ENCODE measurements at places on chromosomes 3 and 15.

DNA sequence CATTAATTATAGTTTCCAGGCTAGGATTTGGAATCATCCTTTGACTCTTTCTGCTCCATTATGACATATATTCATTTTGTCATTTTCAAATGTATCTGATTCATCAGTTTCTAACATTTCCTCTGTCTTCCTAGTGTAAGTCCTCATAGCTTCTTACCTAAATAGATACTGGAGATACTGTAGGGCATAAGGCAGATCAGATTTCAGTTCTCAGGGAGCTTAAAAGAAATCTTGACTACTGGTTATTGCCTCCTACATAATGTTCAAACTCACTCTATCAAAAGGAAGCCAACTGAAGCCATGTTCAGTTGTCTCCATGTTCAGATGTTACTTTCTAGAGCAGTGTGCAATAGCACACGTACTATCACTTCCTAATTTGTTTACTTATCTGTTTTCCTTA lies 29.6 kb upstream of the CTDSPL2 start:
- DNase-seq = no peak

DNA sequence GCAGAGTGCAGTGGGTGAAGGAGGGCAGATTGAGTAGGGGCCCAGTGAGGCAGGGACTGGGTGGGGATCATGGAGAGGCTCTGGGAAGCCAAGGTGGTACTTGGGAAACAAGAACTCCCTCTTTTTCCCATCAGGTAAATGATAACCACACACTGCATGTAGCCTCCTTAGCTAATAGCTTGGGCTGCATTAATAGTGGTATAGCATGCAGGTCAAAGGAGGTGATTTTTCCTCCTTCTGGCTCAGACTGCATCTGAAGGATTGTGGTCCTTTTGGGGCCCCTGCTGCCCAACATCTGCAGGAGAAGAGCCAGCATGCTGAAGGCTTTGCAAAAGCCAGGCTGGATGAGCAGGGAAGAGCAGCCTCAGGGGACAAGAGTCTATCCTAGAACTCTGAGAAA lies 45.4 kb downstream of the PPCDC start:
- DNase-seq = no peak

DNA sequence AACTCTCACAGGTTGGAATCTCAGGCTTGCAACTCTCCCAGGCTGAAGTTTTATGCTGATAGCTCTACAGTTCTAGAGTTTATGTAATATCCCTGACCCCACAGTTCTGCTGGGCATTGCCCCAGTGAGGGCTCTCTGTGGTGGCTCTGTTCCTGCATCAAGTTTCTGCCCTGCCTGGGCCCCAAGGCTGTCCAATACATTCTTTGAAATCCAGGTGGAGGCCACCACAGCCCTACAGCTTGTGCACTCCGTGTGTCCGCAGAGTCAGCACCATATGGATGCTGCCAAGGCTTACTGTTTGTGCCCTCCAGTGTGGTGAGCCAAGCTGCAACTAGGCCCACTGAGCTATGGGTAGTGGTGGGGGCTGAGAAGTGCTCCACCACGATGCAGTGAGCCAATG lies 1141.2 kb upstream of the EPHA6 start:
- DNase-seq = no peak

DNA sequence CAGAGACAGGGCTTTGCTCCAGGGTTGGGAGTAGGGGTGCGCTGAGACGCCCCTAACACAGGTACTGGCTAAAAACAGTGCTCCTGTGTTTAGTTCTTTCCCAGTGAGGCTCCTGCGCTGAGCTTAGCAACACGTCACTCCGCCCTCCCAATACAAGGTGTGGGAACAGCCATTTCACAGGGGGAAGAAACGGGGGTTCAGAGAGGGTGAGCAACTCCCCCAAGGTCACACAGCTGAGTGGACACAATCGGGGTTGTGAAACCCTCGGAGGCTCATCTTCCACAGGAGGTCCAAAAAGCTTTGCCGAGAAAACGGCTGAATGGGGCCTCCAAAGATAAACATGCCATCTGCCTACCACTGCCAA lies 628 bp downstream of the PRRT3 start:
- DNase-seq = no peak

GRCh38 chr3:38834110-38834509 lies 18.1 kb upstream of the SCN10A start:
- no peak for DNase-seq

DNA sequence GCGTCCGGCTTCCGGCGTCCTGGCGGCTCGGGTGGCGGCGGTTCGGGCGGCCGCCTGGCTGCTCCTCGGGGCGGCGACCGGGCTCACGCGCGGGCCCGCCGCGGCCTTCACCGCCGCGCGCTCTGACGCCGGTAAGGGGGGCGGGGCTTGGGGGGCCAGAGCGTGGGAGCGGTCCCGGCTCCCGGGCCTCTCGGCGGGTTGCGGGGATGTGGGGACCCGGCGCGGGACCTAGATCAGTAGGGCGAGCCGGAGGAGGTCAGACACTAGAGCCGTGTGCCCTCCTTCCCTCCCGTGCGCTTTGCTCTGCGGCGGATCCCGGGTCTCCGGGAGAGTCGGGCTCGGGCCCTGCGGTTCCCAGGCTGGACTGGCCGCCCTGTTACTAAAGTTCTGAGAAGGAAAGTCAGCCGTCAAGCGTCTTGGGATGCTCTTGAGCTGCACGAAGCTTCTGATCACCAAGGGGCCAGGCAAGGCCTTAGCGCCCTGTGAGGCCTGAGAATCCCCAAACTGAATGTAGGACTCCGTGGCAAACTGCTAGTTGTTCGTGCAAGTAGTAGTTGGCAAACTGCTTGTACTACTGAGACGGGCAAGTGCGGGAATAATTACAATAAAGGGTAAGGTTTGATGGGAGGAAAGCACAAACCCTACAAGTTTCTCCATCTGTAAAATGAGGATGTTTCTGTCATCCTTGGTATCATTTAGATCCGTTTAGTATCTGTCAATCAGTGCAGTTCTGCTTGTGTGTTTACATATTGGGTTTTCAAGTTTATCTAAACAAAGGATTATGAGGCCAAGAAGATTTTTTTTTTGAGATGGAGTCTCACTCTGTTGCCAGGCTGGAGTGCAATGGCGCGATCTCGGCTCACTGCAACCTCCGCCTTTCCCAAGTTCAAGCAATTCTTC lies 587 bp downstream of the PIGX start:
- no peak for DNase-seq

- no peak for DNase-seq
Observed at GRCh38 chr3:189320511-189320910, 148.7 kb downstream of the TPRG1 start.

DNA sequence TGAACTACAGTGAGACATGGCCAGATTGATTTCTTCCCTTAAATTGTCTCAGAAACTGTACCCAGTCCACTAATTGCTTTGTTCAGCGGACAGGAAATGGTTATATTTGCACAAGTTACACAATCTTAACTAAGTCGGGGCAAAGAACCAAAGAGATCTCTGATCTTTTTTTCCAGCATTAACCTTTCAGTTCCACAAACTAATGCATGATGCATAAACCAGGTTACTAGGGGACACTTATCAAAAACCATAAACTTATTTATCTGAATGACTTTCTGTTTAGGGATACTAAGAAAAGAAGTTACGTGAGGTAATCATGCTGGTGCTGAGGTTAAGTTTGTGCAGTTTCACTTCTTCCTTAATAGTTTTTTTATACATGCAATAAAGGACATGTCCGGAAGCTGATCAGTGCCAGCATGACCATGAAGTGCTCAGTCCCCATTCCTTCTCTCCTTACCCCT lies 22.4 kb downstream of the FNDC3B start:
- DNase-seq = no peak

DNA sequence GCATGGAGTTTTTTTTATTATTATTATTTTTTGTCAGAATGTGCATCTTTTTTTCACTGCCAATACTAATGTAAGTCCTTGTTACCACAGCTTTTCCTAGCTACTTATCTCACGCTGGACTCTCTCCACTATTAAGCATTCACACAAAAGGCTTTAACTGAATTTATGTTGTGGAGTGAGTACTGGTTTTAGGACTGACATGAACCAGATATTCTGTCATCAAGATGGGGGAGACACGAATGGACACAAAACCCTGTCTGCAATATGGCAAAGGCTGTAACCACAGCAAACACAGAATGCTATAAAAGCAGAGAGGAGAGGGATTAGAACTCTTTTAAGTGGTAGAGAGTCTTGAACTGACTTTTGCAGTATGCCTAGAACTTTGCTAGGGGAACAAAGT lies 592.2 kb upstream of the TBL1XR1 start:
- no peak for DNase-seq

- DNase-seq = no peak
Observed at GRCh38 chr15:92029767-92030166, 176.3 kb downstream of the SLCO3A1 start.

DNA sequence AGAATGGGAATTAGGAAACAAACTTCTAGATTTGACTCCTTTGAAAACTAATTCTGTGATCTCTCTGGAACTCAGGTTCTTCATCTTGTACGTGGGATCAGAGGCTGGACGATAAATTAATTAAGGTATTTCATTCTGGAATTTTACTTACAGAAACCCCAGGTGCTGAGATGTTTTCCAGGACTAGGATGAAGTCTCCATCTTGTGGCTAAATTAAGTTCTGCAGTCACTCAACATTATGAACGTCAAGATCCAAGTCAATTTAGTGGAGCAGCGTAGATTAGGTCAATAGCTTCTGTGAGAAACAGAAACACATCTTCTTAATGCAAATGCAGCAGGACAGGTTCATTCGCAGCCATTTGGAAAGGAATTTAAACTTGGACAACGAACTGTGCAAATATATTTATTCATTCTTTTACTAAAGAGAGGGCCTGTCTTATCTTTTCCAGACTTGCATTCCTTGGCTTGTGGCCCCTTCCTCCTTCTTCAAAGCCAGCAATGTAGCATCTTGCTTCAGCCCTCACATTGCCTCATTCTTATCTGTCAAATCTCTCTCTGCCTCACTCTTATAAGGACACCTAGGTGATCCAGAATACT lies 26.7 kb upstream of the TMC3 start:
- peak; percentile 20 for DNase-seq

DNA sequence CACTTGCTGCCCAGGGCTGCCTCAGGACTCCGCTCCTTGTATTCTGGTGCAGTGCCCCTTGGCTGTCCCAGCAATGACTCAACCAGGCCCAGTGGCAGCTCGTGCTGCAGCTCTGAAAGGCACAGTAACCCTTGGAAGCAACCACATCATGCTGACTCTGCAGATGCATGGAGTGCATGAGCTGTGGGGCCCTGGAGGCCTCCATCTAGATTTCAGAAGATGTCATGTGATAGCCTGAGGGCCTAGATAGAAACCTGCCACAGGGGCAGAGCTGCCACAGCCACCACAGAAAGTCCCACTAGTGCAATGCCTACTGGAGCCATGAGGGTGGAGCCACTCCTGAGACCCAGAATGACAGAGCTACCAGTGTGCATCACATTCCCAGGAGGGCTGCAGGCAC lies 117.1 kb upstream of the SMAD3 start:
- DNase-seq = no peak

DNA sequence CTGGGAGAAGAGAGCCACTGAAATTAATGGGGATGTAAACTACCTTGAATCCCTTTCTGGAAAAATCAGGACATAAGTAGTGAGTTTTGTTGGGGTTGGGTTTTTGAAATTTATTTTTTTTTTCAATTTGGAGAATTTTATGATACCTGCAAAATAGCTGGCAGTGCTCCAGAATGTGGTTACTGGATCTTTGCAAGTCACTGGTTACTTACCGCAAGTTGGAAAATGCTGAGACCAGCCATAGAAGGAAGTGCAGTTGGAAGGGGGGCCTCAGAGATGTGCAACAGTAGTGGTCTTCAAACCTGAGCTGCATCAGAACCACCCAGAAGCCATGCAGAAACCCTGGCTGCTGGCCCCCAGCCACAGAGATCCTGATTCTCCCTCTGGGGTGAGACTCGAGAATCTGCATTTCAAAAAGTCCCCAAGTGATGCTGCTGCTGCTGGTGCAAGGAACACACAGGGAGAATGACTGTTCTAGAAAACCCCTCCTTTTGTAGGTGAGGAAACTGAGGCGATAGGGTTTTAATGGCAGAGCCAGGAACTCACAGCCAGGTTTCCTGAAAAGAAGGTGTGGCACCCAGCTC lies 39.7 kb downstream of the SEMA5B start:
- no peak for DNase-seq

GRCh38 chr3:51588724-51589123 lies 50.2 kb downstream of the RAD54L2 start:
- no peak for DNase-seq

- DNase-seq = no peak
Observed at GRCh38 chr15:89876396-89877082, 17.3 kb downstream of the AP3S2 start.

- no peak for DNase-seq
Observed at GRCh38 chr3:22959593-22959992, 243.5 kb upstream of the UBE2E2 start.

DNA sequence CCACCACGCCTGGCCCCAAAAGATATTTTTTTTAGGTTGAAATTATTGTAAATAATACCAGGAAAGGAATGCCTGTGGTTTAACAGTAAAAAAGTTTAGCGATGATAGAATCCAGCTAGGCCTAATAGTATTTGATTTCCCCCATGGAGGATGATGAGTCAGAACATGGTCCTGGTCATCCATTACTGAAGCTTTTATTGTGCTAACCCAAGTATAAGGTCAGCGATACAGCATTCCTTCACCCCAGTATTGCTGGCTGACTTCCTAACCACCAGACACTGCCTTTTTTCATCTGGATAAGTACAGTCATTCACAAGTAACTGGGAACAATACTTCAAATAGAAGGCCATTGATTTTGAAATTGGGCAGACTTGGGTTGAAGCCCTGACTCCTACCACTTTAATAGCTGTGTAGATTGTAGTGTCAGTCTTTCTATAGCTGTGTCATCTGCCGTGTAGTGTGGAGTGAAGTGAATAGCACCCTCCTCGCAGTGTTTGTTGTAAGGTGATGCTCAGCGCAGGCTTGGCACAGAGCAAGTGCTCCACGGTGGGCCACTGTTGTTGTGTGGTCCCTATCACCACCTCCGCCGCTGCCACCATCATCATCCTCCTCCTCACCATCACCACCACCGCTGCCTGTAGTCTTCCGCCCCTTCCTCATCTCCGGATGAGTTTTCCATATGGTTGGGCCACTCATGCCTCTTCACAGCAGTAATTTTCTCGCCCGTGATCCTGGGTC lies 436.0 kb upstream of the TPM1 start:
- no peak for DNase-seq

- DNase-seq = no peak
Observed at GRCh38 chr15:42118650-42119445, 24.5 kb upstream of the PLA2G4D start.

- DNase-seq = peak; percentile 18
Observed at GRCh38 chr3:197750858-197751737, 1.4 kb downstream of the FYTTD1 start.

DNA sequence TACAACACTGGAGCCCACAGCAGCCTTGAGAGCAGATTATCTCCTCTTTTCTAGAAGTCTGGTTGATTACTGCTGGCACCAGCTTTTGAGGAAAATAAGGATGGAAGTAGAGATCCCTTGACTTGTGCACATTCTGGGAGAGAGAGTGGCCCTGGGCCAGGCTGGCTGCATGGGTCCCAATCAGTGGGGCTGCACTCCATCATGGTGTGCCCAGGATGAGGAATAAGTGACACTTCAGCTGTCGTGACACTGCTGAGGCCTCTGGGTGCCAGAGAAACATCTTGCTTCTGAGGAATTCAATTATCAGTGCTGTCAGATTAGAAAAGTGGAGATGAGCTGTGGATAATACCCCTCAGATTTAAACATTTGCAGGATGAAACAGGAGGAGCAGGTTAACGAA lies 9.1 kb downstream of the RAMAC start:
- no peak for DNase-seq

- no peak for DNase-seq
Observed at GRCh38 chr15:38750786-38751185, 186.2 kb upstream of the RASGRP1 start.

Measured in putamen (tissue), 1 donor.